ENCODE measurements at places on chromosomes 4 and X. TPM values are rescaled to one million over a fixed set of nuclear protein-coding genes. Genes with fewer than 3 reads are reported as not detected.

Gene PTCHD1
- total RNA-seq = 0.10 TPM

Gene LRIT3
- total RNA-seq = 0.33 TPM

Gene REPS2
- 1.8 TPM for total RNA-seq

Gene FGFR3
- 11.8 TPM for total RNA-seq

Gene ZDHHC15
- total RNA-seq = 7.7 TPM

Gene GIMD1
- total RNA-seq = not detected

Gene CCDC120
- total RNA-seq = 2.6 TPM

Gene FAM184B
- total RNA-seq = 0.73 TPM
